ENCODE measurements at places on chromosomes 6 and 20.
A peak's percentile ranks its signal among the peaks of the same experiment; 100 is the strongest.

GRCh38 chr6:156657296-156657695 is 119.9 kb upstream of the ARID1B start:
- DNase-seq, result no peak

DNA sequence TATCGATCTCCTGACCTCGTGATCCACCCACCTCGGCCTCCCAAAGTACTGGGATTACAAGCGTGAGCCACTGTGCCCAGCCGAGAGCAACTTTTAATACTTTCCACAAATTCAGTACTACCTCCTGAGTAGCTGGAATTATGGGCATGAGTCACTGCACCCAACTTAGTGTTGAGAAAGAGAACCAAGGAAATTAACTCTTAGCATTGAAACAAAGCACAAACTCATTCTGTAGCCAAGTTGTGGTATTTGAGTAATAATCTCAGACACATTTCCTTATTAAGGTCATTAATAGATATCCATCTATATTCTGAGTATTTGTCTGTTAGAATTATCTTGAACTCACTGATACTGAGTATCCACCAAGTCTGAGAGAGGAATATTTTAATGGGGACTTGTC is 14.3 kb upstream of the ELOVL2 start:
- DNase-seq, result no peak

DNA sequence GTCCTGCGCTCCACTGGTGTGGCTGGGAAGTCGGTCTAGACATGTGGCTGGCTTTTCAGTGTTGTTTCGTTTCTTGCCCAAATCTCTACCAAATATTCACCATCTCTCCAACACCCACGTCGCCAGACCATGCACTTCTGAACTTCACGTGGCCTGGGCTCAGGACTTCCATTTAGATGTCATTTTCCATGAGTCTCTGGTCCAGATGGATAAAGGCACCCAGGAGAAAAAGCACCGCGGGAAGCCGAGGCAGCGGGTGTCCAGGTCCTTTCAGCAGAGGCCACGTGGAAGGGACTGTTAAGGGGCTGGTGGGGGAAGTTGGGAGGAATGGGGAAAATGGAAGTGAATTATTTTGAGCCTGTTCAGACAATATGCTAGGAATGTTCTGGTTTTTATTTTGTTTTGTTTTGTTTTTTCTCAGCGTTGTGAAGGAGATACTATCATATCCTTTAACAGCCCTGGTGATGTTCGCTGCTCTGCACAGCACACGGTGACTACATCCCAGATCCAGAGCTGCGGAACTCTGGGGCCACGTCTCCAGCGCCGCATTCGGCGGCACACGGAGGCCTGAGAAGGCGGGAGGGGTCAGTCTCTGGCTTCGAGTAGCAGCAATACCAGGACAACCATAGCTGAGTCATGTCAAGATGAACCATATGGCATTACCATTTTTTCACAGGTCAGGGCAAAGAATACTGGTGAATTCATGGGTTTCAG is 230.3 kb downstream of the THBS2 start:
- no peak for DNase-seq

DNA sequence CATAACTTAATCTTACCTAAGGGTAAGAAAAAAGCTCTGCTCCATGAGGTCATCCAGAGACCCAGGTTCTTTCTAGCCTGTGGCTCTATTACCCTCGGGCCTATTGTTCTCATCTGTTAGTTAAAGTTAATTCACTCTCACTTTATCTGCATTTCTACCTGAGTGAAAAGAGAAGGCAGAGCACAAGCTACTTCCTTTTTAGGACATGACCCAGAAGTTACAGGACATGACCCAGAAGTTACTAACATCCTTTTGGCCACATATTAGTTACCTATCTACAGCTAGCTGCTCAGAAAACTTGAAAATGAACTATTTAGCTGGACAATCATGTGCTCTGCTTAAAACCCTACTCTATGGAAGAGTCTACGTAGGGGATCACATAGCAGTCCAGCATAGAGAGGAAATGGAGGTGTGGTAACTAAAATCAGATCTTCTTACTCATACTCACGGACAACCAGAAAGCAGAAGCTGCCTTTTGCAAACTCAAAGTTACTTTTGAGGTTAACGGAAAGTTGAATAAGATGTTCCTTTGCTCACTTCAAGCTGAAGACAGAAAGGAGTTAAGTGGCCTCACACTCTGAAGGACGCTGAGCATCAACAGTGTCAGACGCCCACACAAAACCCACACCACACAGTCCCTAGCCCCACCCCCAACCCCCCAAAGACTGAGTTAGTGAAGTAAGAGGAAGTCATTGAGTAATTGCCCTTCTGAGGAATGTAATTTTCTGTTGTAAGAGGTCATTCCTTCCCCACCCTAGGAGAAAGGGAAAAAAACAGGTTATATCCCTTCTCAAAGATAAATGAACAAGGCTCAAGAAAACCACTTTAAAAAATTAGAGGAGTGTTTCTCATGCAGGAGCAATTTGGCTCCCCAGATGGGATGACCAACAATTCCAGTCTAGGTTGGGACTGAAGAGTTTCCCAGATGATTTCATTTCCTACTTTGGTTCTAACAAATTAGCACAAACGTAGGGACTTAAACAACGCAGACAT is 45.9 kb upstream of the TAB2 start:
- DNase-seq, result peak; percentile 21

DNA sequence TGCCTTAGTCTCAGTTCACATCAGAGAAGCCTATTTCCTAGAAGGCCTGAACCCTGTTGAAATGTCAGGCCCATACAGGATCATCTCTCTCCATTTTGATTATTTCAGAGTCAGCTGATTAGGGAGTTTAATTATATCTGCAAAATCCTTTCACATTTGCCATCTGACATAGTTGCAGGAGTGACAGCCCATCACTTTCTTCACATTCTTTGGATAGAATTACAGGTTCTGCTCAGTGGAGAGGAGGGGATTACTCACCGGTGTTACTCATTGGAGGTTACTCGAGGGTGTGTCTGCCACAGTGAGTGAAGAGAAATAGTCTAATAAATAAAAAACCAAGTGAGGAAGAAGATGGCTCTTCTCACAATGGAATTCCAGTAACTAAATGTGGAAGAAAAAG is 216.8 kb downstream of the TMEM242 start:
- DNase-seq, result no peak

DNA sequence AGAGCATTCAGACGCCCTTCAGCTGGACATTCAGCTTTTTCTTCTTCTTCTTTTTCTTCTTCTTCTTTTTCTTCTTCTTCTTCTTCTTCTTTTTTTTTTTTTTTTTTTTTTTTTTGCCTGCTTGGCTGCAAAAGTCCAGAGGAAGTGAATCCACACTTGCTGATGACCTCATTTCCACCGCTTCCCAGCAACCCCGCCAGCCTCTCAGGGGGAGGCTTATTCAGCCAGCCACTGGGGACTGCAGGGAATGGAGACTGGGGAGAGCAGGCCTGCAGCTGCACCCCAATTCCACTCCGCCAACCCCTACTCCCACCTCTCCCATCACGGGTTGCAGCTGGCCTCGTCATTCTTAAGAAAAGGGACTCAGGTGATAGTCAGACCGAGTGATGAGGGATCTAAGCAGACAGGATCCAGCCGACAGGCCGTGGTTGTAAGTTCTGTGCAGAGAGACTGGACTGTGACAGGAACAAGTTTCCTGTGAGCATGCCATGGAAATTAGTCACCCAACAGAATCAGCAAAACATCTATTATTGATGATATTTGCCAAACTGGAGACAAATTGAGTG is 59.0 kb upstream of the QKI start:
- DNase-seq, result no peak

- no peak for DNase-seq
These were observed 3.7 kb upstream of the RNASET2 start for GRCh38 chr6:166959911-166960608.

- DNase-seq, result no peak
These were observed 77.3 kb downstream of the CD40 start for GRCh38 chr20:46195264-46196036.

- no peak for DNase-seq
These were observed 320.1 kb downstream of the BTBD3 start for GRCh38 chr20:12237772-12238171.

DNA sequence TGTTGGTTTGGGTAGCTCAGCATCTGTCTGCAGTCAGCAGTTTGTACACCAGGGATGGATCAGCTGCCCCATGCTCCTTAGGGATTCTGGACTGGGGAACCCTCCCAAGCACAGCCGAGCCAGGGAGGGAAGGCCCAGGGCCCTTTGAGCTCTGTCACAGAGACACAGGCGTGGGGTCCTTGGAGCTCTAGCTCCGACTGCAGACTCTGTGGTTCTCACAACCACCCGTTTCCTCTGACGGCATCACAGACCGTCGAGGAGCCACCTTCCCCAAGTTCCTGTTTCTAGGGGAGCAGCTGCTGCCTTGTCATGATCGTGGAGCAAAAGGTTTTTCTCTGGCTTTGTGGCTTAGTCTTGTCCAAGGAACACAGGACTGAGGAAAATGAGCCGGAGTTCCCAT is at the start of gene SLA2:
Gene SLA2 (minus strand): TSS at position 199 of the 400 bp plus-strand sequence. CDS start 4,861 bp downstream, outside the sequence.
- DNase-seq, result peak; percentile 56

DNA sequence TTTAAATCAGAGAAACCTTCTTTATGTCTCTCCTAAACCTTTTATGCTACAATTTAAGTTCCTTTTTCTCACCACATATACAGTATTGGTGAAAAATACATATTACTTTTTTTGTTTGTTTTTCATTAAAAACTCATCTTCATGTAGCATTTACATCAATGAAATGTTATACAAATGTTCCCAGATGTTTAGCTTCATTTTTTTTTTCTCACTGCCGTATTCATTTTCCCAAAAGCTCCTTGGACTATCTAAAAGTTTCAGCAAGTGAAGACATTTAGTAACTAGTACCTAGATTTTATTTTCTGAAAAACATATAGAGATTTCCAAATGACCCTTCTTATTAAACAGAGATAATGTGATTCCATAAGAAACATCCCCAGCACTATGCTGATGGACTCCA is 128.9 kb downstream of the BMP5 start:
- no peak for DNase-seq

GRCh38 chr20:61575151-61575937 is 323.3 kb downstream of the CDH4 start:
- DNase-seq, result no peak

DNA sequence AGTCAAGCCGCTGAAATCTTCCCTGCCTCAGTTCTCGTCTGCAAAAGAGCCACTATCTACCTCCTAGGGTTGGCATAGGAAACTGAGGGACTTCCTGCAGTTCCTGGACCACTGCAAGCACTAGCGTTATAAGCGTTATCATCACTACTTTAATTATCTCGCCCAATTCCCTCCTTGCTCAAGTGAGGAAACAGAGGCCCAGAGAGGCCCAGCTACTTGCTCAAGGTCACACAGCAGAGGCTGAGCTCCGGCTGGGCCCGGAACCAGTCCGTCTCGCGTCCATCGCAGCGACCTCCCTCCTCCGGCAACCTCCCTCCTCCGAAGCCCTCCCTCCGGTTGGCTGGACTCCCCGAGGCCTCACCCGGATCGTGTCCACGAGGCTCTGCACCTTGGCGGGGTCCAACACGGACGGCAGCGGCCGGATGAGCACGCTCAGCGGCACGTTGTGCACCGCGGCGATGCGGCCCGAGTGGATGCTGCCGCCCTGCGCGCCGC is 338 bp downstream of the SRXN1 start:
- no peak for DNase-seq
